Coronary artery (tissue), 2 donors: ENCODE measurements at places on chromosomes 7 and 10.

DNA sequence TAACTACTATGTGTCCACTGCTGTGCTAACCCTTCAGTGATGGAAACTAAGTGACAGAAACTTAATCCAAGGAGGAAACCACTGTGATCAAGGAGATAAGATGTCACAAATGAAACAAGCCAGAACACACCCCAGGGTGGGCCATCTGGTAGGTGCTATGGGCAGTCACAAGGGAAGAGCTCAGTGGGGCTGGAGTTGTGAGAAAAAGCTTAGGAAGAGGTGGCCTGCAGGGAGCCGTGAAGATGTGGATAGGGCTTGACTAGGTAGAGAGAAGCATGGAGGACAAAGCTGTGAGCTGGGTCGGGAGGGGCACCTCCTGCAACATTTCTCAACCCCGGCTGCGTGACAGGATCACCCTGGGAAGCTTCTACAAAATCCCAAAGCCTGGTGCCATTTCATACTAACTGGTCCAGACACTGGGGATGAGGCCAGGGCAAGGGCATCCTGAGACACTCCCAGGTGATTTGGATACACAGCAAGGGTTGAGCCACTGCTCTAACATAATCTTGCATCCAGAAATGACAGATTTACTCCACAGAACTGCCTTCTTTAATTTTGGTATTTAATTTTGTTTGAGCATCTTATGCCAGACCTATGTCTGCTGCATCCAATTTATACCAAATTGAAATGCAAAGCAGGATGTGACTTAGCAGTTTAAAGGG is 69.3 kb downstream of the OSBPL3 start:
- DNase-seq = no peak

GRCh38 chr7:55965100-55965470 is 700 bp downstream of the NIPSNAP2 start:
- no peak for DNase-seq

DNA sequence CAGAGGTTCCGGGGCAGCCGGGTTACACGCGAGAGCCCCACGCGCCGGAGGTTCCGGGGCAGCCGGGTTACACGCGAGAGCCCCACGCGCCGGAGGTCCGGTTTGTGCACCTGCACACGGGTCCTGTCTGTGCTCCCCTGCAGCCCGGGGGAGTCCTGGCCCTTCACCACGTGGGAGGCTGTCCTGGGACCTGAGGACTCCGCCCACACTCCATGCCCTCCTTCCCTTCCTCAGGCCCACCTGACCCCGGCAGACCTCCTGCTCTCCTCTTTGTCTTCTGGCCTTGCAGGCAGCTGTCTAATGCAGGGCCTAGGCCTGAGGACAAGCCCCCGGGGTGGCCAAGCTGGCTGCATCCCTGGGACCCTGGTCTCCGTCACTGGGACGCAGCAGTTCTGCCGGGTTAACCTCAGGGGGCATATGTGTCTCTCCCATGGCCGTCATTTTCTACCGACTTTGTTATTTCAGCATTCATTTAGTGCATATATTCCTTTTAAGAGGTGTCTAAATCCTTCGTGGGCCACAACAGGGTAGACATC is 374.6 kb downstream of the DNAJB6 start:
- DNase-seq = peak; percentile 45

GRCh38 chr10:126153711-126154628 is 234.3 kb downstream of the ADAM12 start:
- DNase-seq = no peak

DNA sequence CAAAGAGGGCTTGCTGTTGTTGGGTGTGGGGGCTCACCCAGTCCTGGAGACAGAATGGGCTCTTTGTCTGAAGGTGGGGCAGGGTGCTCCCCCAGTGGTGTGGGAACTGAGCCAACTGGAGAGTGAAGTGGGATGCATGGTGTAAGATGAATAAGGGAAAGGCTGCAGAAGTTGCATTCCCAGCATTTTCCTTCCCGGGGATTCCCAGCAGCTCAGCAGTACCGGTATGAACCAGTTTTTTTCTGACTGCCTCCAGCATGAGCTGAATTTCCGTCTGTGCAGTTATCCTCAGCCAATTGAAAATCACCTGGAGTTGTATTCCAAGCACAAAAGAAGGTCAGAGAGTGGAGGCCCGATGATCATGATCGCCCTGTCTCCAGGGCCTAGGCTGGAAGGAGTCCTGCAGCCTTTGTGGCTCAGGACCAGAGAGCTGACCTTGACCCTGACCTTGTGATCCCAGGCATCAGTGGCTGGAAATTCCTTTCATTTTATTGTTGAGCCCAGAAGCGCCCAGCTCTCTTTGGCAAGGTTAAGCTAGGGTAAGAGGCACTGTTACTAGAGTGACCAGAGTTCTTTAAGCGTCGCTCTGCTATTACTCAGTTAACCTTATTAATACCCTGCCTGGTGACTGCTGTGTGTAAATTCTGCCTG is 33.4 kb downstream of the OGDH start:
- DNase-seq = peak; percentile 71

GRCh38 chr7:131486346-131486745 is 70.1 kb downstream of the PODXL start:
- no peak for DNase-seq

- DNase-seq = no peak
Measured at GRCh38 chr7:77330169-77330882, 85.8 kb downstream of the GSAP start.

- DNase-seq = no peak
Measured at GRCh38 chr7:66423729-66424128, 205.0 kb upstream of the KCTD7 start.

DNA sequence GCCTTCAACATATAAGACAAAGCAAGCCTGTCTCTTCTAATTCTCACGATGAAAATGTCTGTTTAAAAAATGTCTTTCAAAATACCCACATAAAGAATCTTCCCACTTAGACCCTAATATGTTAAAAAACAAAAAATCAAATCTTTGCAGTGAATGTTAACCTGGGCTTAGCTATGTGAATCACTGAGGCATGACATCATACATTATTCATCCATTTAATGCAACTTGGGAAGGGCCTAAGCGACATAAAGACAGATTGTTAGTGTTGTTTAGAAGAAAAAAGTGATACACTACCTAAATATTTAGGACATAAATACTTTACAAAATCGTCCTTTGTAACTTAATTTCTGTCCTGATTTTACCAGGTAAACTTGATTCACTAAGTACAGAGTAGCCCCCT is 648.5 kb upstream of the NRP1 start:
- DNase-seq = no peak

DNA sequence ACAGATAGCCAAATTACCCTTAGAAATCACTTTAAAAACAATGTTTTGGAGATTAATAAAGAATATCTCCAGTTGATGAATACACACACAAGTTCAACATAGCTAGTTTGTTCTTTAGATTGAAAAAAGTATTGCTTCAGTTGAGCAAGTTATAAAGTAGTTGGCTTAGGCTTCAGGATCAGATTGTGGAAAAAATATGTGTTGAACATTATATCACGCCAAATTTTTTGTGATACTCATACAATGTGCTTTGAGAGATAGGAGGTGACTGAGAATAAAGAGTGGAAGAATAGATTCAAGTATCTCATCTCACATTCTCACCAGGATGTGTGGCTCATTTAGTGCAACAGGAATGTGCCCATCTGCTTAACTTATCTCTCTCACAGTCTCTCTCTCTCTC is 553.3 kb downstream of the HTR7 start:
- no peak for DNase-seq
